ENCODE measurements at places on chromosomes 12 and 14.

GRCh38 chr12:24839268-24839791 lies 109.6 kb downstream of the BCAT1 start:
- DNase-seq, result no peak

DNA sequence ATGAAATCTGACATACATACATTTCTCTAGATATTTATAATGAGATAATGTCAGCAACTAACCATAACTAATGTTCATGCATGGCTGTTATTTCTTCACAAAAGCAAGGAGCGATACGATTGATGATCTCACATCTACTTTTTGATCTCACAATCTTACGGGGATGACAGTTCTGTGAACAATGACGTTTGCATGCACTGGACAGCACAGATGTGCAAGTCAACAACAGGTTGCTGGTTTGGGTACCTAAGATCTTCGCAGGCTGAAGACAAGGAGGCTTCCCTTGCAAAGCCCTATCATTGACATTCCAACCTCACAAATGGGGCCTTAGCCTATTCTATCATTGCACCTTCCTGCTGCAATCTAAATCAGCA lies 53.6 kb downstream of the C12orf42 start:
- no peak for DNase-seq

DNA sequence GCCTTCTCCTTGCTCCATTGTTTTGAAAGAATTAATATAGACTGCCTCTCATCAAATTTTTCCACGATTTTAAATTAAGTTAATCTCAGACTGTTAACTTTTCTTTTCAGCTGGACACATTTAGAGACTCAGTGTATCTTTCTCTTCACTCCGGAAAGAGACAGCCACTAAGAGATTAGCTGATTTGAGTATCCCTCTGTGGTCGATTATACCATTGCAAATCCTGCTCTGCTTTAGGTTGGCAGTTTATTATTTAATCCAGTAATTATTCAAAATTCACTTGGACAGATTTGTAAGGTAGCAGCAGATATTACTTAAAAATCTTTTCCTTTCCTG lies 588 bp upstream of the TWF1 start:
- no peak for DNase-seq

DNA sequence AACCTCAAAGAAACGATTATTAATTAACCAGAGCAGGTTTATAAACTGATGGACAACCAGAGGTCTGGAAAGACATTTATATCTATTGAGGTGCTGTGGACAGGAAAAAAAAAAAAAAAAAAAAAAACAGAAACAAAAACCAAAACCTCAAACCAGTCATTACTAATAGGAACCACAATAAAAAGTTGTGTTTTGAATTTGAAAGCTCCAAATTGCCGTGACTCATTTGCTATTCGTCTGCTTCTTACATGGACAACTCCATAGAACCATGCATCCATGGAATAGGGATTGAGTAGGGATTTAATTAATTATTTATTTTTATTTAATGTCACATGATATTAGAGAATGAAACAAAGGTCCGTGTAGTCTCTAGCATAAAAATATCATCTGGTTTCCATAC lies 134.1 kb upstream of the SSTR1 start:
- DNase-seq, result no peak

DNA sequence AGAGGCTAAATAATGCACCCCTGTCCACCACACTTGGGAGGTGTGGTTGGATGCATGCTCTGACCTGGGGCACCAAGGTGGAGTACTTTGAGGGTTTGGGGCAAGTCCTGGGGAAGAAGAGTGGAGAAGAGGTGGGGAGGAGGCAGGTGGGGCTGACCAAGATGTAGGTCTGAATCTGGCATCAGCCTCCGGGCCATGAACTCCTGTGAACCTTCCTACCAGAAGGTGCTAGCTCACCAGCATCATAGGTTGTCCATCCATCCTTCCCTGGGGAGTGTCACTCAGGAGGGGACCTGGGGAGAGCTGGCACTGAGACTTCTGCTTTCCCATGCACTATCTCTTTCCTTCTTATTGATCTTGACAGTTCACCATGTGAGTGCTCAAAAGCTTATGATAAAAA lies 13.6 kb upstream of the EMP1 start:
- DNase-seq, result no peak

DNA sequence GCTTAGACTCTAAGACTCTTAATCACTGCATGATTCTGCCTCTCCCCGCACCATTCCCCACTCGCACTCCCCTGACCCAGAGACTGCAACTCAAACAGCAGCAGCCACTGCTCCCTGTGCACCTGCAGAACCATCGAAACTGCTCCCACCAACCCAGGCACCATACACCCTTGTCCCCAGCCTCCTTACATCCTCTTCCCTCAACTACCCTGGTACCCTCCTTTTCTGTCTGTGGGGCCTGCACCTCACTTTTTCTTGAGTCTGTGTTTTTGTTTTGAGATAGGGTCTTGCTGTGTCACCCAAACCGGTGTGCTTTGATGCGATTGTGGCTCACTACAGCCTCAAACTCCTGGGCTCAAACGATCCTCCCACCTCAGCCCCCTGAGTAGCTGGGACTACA lies 69.4 kb downstream of the RNFT2 start:
- DNase-seq, result no peak

GRCh38 chr14:58947156-58947555 lies 241.3 kb upstream of the DAAM1 start:
- no peak for DNase-seq

GRCh38 chr12:116137318-116137717 lies 140.2 kb downstream of the MED13L start:
- DNase-seq, result no peak

DNA sequence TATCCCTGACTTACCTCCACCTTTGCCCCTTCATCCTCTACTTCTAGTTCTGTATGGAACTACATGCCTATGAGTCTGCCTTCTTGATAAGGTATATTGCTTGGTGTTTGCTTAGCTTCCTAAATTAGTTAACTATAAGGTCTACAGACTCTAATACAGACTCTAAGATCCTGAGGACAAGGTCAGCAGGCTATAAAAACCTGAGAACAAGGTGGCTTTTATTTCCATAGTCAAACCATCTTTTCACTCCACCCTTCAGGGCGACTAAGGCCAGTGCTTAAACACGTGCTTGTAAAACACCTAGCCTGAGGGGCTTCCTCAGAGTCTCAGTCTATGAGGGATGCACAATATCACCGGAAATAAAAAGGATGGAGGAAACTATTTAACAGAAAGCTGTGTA lies 36.1 kb upstream of the COL2A1 start:
- DNase-seq, result no peak

DNA sequence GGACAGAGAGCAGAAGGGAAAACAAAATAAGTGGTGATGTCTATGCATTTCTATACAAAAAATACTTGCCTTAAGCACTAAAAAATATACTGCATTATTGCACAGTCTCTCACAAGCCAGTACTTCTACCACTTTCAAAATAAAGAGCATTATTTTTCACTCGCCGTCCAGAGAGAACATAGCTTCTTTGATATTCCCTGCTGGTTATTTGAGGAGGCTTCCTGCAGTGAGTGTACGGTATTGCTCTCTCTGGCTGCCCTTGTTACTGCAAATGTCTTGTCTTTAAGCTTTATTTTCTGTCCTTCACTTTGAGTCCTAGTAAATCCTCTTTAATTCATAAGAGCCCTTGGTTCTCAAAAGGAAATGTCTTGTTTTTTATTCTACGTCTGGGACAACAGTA lies 81.1 kb downstream of the EML1 start:
- no peak for DNase-seq

DNA sequence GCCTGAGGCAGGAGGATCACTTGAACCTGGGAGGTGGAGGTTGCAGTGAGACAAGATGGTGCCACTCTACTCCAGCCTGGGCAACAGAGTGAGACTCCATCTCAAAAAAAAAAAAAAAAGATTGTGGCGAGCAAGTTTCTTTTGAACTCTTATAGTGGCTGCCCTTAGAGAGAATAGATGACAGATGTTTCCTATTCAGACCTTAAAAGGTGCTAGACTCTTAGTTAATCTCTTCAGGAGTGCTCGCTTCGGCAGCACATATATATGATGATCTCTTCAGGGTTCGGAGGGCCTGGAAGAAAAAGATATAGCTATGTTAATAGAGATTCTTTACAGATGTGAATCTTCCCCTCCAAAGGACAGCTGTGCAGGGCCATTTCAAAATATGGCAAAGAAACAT lies 73.1 kb upstream of the AMN1 start:
- DNase-seq, result no peak

DNA sequence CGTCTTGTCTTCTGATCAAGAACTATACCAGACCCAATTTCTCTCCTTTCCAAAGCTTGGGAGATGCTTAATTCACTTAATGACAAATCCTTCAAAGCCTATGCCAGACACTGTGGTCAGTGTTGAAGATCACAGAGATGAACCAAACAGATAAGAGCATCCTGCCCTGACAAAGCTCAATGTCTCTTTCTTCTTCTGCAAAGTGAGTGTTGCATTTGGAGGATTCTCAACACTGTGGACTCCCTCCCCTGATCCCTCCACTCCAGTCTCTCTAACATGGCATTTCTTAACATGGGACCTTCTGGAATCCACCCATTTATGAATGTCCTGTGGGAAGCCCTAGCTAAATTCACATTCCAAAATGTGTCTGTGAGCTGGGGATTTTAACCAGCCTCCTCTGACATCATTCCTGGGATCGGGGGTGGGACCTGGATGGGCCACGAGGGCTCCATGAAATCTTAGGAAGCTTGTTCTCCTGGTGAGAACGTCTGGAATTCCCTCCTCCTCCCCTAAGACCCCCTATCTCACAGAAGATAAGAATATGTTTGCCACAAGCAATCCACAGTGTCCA lies 20.3 kb downstream of the SYNE3 start:
- no peak for DNase-seq

DNA sequence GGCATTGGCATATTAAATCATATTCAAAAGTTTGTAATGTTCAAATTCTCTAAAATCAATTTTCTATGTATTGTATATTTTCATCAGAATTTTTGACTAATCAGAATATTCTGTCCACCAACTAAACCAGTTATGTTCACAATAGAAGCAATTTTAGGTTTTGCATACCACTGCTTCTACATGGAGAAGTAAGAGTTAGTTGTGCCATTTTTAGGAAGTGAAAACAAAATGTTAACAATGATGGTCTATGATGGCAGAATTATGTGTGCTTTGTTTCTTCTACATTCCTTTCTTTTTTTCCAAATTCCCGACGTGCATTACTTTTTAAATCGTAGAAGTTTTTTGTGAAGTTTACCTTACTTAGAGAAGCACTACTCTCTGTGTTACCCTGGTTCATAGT lies 29.5 kb downstream of the ABHD12B start:
- no peak for DNase-seq

GRCh38 chr12:17609153-17609552 lies 480.8 kb downstream of the RERGL start:
- DNase-seq, result no peak

GRCh38 chr12:120416490-120417216 lies 21.3 kb upstream of the COX6A1 start:
- no peak for DNase-seq

DNA sequence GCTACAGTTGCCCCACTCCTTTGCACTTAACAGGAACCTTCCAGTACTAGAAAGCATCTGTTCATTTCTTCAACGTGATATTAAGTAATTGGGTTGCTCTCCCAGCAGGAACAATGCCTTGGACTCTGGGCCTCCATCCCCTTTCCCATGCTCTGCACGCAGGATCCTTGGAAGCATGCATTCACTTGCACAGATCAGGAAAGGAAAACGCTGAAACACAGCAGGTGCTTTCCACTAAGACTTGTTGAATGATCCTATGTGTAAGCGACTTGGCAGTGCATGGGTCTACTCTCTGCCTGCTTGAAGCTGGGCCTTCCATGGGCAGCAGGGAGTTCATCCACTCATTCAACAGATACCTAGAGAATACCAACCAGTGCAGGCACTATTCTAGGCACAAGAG lies 2.3 kb downstream of the LTBP2 start:
- DNase-seq, result no peak

DNA sequence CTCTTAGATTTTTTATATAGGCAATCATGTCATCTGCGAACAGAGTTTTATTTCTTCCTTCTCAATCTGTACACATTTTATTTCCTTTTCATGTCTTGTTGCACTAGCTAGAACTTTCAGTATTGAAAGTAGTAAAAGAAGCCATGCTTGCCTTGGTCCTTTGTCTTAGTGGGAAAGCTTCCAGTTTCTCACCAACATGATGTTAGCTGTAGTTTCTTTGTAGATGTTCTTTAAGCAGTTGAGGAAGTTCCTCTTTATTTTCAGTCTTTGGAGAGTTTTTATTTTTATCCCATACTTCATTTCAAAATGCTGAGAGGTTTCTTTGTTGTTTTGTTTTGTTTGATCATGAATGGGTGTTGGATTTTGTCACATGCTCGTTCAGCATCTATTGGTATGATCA lies 12.7 kb upstream of the RIMKLB start:
- DNase-seq, result no peak

DNA sequence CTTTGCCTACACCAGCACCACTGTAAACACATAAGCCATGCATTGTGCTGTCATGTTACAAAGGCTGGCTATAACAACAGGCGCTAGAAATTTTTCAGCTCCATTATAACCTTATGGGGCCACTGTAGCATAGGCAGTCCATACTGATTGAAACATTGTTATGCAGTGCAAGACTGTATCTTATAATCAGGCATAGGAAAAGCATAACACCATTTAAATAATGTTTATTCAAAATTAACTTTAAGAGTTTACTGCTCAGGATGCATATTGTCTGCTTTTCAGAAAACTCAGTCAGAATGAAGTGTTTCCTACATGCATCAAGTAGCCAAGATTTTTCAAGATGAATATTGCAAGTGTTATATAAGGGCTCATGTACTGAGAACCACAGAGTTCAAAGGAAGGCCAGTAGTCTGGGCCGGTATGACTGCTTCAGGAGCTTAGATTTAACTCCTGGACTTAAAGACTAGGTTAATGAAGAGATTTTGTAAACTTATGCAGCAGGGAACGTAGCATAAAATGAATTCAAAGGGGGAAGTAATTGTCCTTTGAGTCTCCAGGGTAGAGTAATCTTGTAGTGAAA lies 46.9 kb downstream of the ATXN7L3B start:
- no peak for DNase-seq

DNA sequence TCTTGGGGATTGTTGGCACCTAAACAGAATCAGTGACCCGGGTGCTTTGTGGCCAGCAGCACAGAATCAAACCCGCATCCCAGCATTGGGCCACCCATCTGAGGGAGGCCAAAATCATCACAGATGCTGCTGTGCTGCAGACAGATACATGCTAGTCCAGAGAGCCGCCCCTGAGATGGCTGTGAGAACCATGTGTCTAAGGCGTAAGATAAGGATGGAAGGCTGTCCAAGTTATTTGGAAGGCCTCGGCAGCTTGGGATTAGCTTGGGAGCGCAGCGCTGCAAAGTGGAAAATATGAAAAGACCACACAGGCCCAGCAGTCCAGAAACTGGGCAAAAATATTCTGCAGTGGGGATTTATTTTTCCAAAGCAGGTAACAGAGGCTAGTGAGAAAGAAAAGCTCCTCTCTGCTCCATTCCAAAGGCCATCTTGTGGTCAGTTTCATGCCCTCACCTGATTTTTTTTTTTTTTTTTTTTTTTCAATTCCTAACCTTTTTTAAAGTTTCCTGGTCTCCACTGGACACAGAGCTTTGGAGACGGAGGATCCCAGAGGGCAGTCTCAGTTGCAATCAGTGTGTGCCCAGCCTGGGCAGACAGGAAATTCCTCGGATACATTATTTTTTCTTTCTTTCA lies 178.9 kb upstream of the BCL2L14 start:
- DNase-seq, result no peak
